Fibroblast of skin of left biceps (primary cell): ENCODE measurements at places on chromosomes 3 and 15.

- DNase-seq, result no peak
Observed at GRCh38 chr3:112634786-112635541, 6.0 kb downstream of the CCDC80 start.

GRCh38 chr15:72907733-72908132 lies 124.2 kb upstream of the ADPGK start:
- no peak for DNase-seq

GRCh38 chr3:154496978-154497377 lies 67.0 kb upstream of the GPR149 start:
- no peak for DNase-seq

GRCh38 chr15:41603411-41603935 lies 44.5 kb downstream of the TYRO3 start:
- DNase-seq, result no peak

DNA sequence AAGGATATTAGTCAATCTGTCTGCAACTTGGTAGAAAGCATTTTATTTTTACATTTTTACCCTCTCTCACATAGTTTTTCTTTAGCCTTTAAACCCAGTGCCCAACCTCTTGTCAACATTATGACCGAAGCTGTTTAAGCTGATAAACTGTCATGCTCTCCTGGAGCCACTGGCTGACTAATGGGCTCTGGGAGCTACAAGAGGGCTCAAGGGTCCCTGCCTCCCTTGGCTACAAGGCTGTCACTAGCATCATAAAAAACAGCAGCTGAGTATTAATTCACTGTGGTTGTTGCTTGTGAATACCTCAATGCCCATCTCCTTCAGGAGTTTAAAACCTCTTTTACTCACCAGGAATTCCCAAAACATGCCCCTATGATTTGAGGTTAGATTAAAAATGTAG lies 237.9 kb downstream of the ZMAT3 start:
- no peak for DNase-seq

DNA sequence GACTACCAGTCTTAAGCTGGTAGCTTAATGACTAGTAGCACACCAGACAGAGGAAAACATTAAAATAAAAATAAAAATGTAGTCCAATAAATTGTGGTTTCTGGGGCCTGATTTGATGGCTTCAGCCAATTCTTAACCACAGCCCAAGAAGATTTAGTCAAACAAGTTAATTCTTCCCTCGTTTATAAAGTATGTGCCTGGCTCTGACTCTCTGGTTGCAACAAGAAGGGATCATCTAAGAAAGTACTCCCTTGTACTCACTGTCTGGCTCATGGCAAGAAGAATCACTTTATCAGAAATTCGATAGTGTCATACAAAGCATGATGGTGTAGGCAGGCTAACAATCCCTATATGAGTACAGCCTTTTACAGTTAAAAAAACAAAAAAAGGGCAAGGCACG lies 141.9 kb downstream of the P3H2 start:
- DNase-seq, result no peak
